Inflammatory macrophage (primary cell): ENCODE measurements at places on chromosomes 4 and X.

DNA sequence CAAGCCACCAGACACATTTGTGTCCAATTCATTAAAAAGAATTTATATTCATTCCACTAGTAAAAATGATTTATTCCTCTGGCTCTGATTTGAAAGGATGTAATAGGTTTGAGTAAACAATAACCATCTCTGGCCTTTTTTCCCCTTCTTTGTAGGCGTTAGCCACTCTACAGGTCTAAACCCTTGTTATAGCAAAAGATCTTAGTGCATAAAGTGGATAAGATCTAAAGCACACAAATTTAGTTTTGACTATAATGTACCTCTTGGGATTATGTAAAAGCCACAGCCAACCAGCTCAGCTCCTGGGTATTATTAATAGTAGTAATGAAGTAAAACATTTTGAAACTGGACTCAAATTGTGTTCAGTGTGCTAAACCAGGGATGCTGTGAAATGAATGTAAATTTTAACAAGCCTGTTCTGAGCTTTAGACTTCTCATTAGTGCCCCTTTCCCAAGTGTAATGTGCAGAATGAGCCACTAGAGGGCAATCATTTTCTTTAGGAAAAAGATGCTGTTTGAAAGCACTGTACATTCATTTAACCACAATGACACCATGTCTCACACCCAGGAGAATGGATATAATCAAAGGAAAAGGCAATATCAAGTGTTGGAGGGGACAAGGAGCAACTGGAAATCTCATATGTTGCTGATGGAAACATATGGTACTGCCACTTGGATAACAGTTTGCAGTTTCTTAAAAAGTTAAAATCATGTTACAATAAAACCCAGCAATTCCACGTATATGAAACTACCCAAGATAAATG lies 69.7 kb downstream of the KLHL8 start:
- DNase-seq: peak; percentile 78

GRCh38 chr4:71411981-71412380 lies 73.2 kb downstream of the SLC4A4 start:
- no peak for DNase-seq

GRCh38 chr4:40916218-40916555 lies 166.4 kb downstream of the NSUN7 start:
- DNase-seq: peak; percentile 33

DNA sequence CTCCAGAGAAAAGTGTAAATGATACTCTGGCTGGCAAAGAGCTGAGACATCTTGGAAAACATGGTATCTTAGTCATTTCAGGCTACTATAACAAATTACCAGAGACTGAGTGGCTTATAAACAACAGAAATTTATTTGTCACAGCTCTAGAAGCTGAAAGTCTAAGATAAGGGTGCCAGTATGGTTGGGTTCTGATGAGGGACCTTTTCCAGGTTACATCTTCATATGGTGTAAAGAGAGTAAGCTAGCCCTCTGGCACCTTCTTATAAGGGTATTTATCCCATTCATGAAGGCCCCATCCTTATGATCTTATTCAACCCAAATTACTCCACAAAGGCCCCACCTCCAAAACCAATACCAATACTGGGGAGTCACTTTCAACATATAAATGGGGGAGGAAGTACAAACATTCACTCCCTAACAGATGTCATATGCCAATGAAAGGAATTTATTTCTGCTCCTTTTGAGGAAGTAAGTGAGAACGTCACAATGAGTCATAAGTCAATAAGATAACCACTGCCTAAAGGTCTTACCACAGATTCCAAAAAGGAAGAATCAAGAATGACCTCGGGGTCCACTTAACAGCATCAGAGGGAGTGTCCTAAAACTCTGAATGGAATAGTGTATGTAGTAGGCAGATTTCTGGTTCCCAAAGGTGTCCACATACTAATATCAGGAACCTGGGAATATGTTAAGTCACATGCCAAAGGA lies 246.6 kb downstream of the OPHN1 start:
- peak; percentile 55 for DNase-seq

DNA sequence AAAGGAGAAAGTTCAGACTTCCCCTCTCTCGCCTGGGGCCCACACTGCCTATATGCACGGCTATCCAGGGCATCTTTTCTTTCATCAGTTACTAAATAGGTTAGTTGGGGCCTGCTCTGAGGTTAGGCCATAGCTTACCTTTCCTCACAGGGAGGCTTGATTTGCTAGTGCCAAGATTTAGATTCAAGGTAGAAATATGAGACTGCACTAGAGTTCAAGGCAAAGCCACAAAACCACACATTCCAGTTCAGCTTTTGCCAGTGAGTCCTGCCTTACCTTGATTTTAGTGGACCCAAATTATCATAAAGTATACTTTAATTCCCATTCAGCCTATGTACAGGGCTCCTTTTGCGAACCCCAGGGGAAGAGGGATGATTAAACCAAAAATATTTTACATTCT lies 762.8 kb downstream of the PDHA2 start:
- DNase-seq: no peak

GRCh38 chr4:109816082-109816442 lies 500 bp downstream of the GAR1 start:
- no peak for DNase-seq
